ENCODE measurements at places on chromosomes 1 and 21. TPM values are rescaled to one million over a fixed set of nuclear protein-coding genes. Genes with fewer than 3 reads are reported as not detected.

DNA sequence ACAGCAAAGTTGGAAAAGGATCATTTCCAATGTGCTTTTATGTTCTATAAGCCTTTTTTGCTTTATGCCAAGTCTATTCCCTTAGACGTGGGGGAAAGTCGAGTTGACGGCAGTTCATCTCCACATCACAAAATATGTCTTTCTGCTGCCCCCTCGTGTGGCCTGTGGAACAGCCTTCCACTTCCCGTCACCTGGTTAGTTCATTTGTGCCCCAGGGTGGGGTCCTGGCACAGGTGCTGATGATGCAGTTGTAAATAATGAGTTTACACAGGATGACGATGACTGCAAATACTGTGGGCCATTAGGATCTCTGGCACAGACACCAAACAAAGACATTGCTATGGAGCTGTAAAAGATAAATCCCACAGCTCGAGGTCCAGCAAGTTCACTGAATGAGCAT, 10.0 kb upstream of the OTUD3 start:
- no peak for DNase-seq

The RPTN gene
- total RNA-seq: not detected

DNA sequence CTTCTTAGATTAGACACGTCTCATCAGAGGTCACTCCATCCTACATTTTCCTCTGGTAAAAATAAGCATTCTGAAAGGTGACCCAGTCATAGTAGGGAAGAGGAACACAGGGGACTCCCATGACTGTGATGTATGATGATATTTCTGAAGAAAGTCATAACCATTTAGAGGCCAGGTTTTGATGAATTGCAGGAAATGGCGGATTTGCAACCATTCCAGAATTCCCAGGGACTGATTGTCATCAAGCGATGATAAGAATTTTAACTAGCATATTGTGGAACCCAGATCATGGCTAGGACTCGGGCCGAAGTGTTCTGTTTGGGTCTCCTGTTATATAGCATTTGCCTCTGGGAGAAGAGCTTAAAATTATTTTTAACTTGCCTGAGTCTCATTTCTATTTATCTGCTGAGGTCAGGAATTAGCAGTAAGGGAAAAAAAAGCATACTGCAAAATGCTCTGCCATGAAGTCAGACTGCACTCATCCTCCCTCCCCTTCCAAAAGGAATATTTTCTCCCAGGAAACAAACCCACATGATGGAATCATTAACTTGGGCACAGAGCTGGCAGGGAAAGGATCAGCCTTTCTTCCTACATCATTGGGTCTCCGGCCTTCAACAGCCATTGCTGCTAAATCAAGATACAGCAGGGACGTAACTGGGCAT, 286.7 kb downstream of the HLX start:
- DNase-seq: no peak

- no peak for DNase-seq
Observed at GRCh38 chr21:44926331-44927101, 5.8 kb upstream of the ITGB2 start.

DNA sequence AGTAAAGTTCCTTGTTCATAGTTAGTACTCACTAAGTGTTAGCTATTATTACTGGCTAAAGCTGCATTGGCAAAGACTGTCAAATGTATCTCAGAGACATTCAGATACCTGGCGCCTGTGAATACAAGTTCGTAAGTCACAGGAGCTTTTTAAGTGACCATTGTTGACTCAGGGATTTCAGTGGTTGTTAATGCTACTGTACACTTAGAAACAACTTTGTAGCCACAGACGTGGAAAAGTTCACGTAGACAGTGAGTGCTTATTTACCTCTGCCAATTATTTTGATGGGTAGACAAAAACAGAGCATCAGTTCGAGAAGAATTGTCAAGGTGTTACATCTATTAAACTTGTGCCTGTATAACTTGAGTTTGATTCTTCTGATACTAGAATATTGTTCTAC, 59.1 kb upstream of the RRP15 start:
- DNase-seq: no peak

The RWDD3 gene
- 17.5 TPM for total RNA-seq

- no peak for DNase-seq
Observed at GRCh38 chr21:42655796-42656770, 2.7 kb downstream of the PDE9A start.

DNA sequence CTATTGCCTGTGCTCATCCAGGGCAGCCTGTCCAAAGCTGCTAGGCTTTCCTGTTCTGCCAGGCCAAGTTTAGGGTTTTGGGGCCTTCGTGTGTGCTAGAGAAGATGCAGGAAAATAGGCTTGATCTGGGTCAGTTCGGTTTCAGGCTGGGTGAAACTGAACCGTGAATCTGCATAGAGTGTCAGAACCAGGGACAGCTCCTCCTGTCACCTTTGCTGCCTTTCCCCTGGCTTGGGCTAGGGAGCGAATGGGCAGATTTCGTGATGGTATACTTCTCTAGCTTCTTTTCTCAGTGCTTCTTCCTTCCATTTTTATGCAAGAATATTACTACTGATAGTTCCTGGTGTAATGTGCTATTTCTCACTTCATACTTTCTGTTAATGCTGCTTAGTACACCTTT, 6.0 kb upstream of the AGO1 start:
- DNase-seq: no peak

The OR10J1 gene
- total RNA-seq: not detected

GRCh38 chr21:37669249-37669648, 247.0 kb downstream of the KCNJ6 start:
- no peak for DNase-seq

DNA sequence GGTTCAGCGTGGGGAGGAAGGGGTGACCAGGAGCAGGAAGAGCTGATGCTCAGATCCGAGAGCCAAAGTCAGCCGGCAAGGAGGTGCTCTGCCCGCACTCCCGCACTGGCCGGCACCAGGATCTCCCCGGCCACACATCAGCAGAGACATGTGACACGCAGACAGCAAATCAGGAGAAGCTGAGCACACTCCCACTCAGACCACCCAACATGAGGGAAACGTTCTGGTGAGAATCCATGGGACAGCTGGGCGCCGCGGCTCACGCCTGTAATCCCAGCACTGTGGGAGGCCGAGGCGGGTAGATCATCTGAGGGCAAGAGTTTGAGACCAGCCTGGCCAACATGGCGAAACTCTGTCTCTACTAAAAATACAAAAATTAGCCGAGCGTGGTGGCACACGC, 18.6 kb upstream of the PTTG1IP start:
- DNase-seq: peak; percentile 7

GRCh38 chr21:39066829-39067780, 116.1 kb downstream of the PSMG1 start:
- no peak for DNase-seq

DNA sequence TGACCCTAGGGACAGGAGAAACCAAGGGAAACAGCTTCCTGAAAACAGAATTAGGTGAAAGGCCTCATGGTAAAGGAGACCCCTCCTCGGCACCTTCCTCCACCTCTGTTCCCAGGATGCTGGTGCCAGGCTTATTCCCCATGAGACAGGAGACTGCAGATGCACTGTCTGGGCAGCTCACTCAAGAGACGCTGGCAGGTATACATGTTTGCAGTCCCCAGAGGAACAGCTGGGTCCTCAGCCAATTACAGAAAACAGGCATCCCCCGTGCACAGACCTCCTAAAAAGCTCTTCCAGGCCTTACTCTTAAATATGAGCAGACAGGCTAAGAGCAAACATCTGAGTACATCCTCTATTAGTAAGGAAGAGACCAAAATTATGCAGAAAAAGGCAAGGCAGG, 6.5 kb downstream of the CCSAP start:
- no peak for DNase-seq

- no peak for DNase-seq
Observed at GRCh38 chr1:207002724-207003146, 29.8 kb downstream of the C1orf116 start.

- no peak for DNase-seq
Observed at GRCh38 chr21:35475009-35475408, 425.9 kb upstream of the RUNX1 start.

The OVAAL gene
- total RNA-seq: not detected

The PGLYRP4 gene
- total RNA-seq: not detected

DNA sequence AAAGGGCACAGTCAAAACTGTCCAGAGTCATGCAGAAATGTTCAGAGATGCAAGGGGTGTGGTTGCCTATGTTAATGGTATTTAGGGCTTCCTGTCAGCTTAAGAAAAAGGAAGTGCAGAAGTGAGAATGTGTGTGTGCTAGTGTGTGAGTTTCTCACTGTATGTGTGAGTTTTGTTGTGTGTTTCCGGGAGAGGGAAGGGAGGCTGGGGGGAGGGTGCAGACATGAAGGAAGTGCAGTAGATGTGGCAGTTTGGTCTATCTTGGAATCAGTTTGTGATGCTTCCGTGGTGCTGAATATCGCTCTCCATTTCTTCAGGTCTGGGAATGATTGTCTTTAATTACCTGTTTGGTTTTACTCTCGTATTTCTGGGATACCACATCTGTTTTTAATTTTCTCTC, 16.5 kb upstream of the ATP6V1G3 start:
- no peak for DNase-seq

DNA sequence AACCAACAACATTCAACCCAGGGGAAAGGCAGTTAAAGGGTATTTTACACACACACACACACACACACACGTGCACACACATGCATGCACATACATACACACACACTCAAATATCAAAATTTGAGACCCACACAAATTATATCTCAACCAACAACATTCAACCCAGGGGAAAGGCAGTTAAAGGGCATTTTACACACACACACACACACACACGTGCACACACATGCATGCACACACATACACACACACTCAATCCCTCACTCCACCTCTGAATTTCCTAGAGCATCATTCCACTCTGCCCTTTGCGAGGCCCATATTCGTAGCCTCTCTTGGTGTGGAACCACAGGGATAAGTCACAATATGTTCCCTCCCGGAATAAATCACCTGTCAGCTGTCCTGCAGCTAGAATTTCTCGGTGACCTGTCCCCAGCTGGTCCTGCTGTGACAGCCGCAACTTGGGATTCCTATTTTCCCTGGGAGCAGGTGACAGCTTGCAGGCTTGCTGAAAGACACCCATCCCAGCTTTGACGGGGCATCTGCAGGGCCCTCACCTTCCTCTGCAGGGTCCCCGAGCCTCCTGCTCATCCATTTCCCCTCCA, 122.7 kb downstream of the PSMG1 start:
- no peak for DNase-seq

DNA sequence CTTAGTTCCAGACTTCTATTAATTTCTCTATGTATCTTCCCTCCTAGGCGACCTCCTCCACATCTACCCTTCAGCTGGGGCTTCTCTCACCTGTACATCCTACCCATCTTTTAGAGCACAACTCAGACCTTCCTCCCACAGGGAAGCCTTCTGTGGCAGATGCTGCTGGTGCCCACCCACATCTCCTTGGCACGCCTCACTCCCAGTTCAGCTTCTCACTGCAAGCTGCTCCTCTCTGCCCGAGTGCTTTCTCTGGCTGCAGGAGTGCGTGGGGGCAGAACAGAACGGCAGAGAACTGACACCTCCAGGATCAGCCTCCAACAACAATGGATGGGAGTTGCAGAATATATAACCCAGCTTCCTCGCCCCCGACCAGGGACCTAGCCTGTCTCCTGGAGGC, 36.5 kb downstream of the ZBTB18 start:
- no peak for DNase-seq

The PCBP3 gene
- total RNA-seq: 72.7 TPM

DNA sequence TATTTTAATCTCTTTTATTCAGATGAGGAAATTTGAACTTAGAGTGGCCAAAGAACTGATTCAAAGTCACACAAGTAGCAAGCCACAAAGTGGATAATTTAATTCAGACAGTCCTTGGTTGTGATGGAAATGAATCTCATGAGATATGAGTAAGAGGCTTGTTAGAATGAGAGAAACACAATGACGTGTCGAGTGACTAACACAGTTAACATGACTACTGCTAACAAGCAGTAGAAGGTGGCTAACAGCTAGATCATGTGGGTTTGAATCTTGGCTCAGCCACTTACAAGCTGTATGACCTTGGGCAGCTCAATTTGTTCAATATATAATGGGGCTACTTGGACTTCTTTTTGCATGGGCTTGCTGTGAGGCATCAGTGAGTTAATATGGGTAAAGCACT, 104.5 kb upstream of the LMO4 start:
- DNase-seq: no peak

The OR2L8 gene
- 0.61 TPM for total RNA-seq

All from glutamatergic neuron (in vitro differentiated cells).